ENCODE measurements at places on chromosomes 3 and 15.

GRCh38 chr3:197521277-197522182 is 34.2 kb downstream of the BDH1 start:
- DNase-seq: no peak

- DNase-seq: no peak
Measured at GRCh38 chr3:107857854-107858253, 233.0 kb downstream of the CD47 start.

GRCh38 chr3:24829629-24830229 is 335.1 kb upstream of the THRB start:
- no peak for DNase-seq

DNA sequence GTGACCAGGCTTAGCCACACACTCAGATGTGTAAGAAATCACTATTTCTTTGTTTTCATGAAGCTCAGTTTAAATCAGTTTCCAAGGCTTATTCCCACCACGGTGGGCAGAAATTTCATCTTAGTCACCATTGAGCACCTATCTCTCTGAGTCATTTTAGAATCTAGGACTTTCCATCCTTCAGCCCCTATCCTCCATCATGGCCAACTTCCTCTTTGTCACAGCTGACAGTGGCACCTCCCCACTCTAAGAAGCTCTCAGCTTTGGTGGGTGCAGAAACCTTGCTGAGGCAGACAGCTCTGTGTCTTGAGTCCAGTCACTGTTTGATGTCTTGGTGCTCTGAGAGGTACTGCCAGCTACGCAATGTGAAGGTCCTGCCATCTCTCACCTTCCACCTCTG is 32.9 kb downstream of the SNTN start:
- DNase-seq: no peak

GRCh38 chr3:48503401-48504050 is 448 bp downstream of the SHISA5 start:
- DNase-seq: no peak

- DNase-seq: no peak
Measured at GRCh38 chr3:15808679-15809310, 11.0 kb upstream of the ANKRD28 start.

- DNase-seq: no peak
Measured at GRCh38 chr3:142705198-142705597, 18.6 kb upstream of the TRPC1 start.

- DNase-seq: no peak
Measured at GRCh38 chr3:121895736-121896135, 1.5 kb downstream of the SLC15A2 start.

- no peak for DNase-seq
Measured at GRCh38 chr3:173709026-173709425, 311.5 kb downstream of the NLGN1 start.

- no peak for DNase-seq
Measured at GRCh38 chr3:129934234-129935123, 40.0 kb upstream of the TRH start.

DNA sequence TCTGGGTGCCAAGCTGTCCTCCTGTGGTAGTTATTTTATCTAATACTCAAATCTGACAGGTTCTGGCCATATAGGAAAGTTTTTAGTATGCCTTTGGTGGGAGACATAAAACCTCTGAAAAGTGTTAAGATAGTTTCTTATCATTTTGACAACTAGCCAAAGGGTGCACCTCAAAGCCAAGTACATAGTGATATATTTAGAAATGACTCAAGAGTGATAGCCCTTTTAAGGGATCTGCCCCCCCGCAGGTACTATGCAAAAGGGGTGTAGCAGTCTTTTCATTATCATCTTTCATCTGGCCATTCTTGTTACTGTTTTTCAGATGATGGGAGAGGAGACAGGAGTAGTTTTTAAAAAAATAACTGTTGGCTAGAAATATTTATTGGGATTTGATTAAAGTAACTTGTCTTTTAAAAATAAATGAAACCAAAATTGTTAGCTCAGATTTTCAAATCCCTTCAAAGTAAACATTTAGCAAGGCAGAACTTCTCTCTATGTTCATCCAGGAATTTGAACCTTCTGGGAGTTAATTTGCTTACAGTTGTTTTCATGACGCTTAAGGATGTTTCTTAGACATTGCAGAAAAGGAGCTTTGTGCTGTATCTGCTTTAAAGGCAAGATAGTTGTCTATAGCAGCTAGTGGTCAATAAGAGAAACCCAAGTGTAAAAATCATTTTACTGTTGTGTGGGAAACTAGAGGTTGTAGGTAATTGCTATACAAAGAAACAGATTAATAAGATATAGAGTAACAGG is 5.1 kb downstream of the PHLDB2 start:
- DNase-seq: no peak

- DNase-seq: no peak
Measured at GRCh38 chr3:10706156-10706739, 109.8 kb upstream of the SLC6A11 start.

DNA sequence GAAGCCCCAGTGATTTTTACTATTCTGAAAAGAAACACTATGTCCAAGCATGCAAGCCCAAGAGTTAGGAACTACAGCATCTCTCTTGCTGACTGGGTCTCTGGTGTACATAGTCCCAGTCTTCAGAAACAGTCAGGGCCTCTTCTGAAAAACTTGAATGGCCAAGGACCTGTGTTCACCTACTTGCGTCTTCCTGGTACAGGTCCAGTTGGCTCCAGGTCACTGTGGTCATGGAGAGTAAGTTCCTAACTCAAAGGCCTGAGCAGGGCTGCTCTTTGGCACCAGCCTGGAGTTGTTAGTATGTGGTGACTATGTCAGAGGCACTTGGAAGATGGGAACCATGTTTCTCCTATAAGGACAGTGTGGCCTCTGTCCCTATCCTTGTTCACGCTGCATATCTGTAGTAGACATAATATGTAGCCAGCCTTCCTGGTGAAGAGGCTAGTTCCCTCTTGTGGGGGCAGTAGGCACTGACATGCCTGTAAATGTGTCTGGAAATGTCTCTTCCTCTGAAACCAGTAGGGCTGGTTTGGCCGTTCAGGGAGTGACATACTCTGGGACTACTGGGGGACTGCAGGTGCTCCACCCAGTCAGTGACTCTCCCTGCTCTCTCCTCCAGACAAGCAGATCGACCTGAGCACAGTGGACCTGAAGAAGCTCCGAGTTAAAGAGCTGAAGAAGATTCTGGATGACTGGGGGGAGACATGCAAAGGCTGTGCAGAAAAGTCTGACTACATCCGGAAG is 2.6 kb upstream of the RBM15B start:
- no peak for DNase-seq

GRCh38 chr3:124144035-124144814 is 152.3 kb upstream of the ROPN1 start:
- no peak for DNase-seq

GRCh38 chr15:89645680-89646079 is 9.6 kb downstream of the KIF7 start:
- no peak for DNase-seq

- no peak for DNase-seq
Measured at GRCh38 chr3:58704745-58705144, 38.2 kb upstream of the FAM3D start.

- no peak for DNase-seq
Measured at GRCh38 chr3:7700977-7701376, 800.6 kb upstream of the LMCD1 start.

- no peak for DNase-seq
Measured at GRCh38 chr3:125125821-125126245, 70.0 kb upstream of the HEG1 start.

DNA sequence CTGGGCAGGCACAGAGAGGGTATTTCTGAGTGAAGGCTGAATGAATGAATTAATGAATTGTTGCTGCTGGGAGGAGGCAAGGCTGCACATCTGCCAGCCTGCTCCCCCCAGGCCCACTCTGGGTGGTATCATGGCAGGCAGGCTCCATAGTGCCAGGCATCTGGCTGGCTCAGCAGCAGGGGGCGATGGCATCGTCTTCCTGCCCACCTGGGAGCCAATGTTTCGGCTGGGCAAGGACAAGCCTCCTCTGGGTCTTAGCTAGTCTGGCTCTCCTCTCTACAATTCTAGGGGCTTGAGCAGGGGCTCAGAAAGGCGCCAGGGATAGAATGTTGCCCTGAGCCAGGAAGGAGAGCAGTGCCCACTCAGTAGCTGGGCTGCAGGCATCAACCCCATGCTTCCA is 1.7 kb upstream of the TLR9 start:
- no peak for DNase-seq

DNA sequence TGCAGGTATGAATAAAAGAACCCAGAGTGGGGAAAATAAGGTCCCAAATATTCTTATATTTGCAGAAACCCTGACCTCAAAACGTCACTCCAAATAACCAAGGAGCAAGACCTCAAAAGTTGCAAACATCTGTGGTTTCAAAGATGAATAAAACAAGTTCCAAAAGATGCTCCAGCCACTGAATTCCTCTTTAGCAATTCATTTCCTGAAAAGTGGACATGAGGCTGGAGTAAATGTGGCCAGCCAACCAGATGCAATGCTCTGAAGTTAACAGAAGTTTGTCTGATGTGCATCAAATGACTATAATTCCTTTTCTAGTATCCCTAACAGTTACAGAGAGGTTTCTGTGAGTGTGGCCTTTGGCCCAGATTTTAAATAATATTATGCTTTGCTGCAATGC is 71.2 kb upstream of the WNT5A start:
- DNase-seq: no peak

- DNase-seq: no peak
Measured at GRCh38 chr15:72902245-72902918, 118.8 kb upstream of the ADPGK start.

- DNase-seq: no peak
Measured at GRCh38 chr3:16290827-16291196, 25.8 kb downstream of the OXNAD1 start.

- no peak for DNase-seq
Measured at GRCh38 chr3:134567605-134568004, 81.7 kb downstream of the CEP63 start.

DNA sequence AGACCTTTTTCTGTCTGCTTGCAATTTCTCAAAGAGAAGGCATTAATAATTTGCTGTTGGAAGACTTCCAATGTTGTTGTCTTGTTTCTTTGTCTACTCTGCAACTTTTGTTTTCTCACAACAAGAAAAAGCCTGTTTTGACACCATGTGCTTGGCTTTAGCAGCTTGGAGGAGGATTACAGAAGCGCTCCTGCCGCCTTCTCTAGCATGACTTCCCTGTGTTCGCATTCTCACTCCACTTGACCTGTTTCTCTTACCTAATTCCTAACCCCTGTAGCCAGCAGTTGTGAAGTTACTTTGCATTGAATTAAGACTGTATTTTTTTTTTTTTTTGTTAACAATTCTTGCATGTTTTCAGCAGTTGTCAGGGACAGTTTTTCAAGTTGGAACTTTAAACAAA is 235.3 kb upstream of the GOLIM4 start:
- no peak for DNase-seq

- DNase-seq: no peak
Measured at GRCh38 chr3:97949743-97950142, 22.5 kb downstream of the RIOX2 start.

GRCh38 chr3:133874344-133874743 is 21.3 kb downstream of the RAB6B start:
- no peak for DNase-seq

- no peak for DNase-seq
Measured at GRCh38 chr15:75028991-75029377, 5.6 kb downstream of the PPCDC start.

DNA sequence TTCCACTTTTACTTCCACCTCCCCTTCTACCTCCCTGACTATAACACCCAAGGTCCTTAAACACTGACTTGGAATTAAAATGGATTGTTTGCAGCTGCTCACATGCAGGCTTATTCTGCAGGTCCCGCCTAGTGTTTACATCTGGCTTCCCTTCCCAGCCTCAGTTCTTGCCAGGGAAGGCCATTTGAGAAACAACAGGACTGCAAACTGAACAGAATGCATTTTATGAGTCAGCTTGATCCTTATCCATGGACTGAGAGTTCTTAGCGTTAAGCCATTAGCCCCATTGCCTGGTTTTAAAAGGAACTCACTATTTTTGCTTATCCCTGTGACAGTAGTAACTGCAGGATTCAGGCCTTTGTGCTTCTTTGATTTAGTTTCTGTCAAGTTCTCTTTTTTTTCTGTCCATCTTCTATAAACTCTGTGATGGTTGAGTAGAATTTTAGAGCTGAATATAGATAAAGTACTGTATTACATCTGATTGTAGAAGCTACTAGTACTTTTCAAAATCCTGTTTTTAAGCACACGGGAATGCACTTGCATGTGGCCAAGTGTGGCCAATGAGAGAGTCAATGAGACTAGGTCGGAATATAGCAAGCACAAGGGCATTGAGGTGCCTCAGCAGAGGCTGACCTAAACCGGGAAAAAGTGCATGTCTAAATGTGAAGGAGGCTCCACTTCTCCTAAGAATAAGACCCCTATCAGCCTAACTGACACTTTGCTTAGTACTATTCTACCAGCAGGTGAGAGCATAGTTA is 106.4 kb downstream of the TUSC7 start:
- no peak for DNase-seq
